ENCODE measurements at places on chromosomes 5 and 9.

- no peak for DNase-seq
Observed at GRCh38 chr9:69086769-69087168, 51.2 kb downstream of the FXN start.

DNA sequence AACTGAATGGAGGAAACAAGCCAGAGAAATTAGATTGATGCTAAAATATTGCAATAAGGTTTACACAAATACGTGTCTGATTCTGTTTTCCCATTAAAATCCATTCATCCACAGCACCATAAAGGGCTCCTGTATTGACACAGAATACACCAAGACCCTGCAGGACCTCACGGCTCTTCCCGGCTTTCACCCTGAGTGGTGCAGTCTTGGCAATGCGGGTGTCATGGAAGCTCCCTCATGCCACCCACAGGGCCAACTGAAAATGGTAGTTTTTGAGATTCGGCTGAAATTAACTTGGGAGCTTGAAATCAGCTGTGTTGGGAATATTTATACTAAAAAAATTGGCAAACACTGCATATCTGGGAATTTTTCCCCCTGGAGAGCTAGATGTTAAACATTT lies 17.3 kb upstream of the EXOC3 start:
- DNase-seq = peak; percentile 27

- no peak for DNase-seq
Observed at GRCh38 chr5:72009280-72009679, 98.0 kb upstream of the MAP1B start.

GRCh38 chr9:15525958-15526357 lies 15.2 kb upstream of the PSIP1 start:
- DNase-seq = no peak

- DNase-seq = peak; percentile 27
Observed at GRCh38 chr9:15305470-15305869, 1.5 kb downstream of the TTC39B start.

DNA sequence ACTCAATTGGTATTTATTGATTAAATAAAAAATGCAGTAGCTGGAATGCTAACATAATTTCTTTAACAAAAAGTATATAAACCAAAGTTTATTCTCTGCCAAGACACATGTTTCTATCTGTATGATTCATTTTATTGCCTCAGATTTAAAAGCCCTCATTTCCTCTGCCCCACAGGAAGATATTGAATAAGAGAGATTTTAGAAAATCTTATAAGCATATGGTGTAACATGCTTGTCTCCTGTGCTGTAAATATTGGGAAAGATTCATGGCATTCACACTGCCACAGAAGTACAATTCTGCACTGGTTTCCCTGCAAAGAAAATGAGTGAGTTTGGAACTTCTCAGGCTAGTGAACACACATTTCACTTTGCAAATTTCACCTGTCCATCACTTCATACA lies 134.9 kb upstream of the FBXL7 start:
- DNase-seq = no peak

- DNase-seq = no peak
Observed at GRCh38 chr9:12876872-12877271, 102.1 kb downstream of the LURAP1L start.

DNA sequence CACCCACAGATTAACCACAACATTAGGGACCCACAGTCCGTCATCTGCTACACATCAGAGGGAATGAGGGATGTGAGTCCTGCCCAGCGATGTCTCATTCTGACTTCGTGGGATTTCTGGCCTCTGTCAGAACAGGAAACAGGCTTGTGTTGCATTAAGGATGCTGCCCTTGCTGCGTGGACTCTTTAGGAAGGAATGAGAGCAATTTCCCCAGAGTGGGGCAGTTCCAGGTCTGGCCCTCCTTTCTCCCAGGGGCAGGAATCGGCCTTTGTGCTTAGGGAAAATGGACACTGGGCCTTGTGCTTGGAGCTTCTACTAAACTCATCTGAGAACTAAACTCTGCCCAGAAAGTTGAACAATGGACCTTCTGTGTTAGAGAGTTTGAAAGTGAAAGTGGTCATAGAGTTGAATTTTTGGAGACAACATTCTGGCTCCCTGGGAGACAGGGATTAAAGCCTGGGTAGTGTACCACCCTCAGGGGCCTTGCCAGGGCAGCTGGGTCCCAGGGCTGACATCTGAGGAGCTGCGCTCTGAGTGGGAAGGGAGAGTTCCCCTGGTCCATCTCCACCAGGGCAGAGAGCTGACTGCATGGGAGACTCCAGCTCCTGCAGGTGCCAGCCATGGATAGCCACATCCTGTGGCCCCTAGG lies 37.8 kb upstream of the S1PR3 start:
- DNase-seq = no peak

GRCh38 chr9:3473405-3473804 lies 52.4 kb downstream of the RFX3 start:
- no peak for DNase-seq

GRCh38 chr9:133115604-133116345 lies 5.3 kb downstream of the RALGDS start:
- DNase-seq = peak; percentile 89

- no peak for DNase-seq
Observed at GRCh38 chr5:90962481-90962880, 403.9 kb downstream of the ADGRV1 start.

GRCh38 chr5:136191304-136192014 lies 1.5 kb downstream of the SMIM32 start:
- no peak for DNase-seq

GRCh38 chr5:68240202-68240601 lies 24.6 kb downstream of the PIK3R1 start:
- DNase-seq = peak; percentile 34

- no peak for DNase-seq
Observed at GRCh38 chr9:88641456-88642240, 106.7 kb downstream of the NXNL2 start.

- no peak for DNase-seq
Observed at GRCh38 chr9:127210851-127211730, 53.5 kb upstream of the GARNL3 start.

DNA sequence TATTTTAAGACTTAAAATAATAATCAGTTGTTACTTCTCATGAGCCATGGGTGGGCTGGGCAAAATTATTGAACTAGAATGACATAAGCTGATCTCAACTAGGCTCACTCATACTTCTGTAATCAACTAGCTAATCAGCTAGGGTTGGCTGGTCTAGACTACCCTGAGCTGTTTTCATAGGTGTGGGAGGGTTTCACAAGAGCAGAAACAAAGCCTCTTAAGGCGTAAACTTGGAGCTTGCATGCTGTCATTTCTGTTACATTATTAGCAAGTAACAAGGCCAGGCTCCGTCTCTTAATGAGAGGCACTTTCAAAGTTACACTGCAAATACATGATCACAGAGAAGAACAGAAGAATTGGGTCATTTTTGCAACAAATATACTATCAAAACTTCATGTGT lies 57.2 kb upstream of the GHR start:
- no peak for DNase-seq

All from activated CD4-positive, alpha-beta T cell treated with anti-CD3 and anti-CD28 coated beads, Interleukin-2, Interleukin-6, amounts not matched to agents 100 ng/mL and 50 ng/mL, durations not matched to agents 16 hours and 8 hours (primary cell).